Esophagus squamous epithelium (tissue), 5 donors: ENCODE measurements at places on chromosomes 6 and 20.

DNA sequence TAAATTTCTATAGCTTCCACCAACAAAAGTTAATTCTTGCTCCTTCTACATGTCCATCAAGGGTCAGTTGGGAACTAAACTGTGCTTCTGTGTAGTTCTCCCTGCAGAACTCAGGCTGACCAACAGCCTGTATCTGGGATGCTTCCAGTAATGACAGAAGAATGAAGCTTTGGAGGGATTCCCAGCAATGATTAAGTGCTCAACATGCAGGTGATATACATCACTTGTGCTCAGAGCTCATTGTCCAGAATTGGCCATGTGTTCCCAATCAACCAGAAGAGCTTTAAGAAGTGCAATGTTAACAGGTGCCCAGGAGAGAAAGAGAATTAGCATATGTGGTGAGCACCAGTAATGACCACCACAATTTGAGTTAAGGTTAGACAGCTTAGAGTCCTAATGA, 37.4 kb upstream of the SNRPB2 start:
- no peak for DNase-seq

DNA sequence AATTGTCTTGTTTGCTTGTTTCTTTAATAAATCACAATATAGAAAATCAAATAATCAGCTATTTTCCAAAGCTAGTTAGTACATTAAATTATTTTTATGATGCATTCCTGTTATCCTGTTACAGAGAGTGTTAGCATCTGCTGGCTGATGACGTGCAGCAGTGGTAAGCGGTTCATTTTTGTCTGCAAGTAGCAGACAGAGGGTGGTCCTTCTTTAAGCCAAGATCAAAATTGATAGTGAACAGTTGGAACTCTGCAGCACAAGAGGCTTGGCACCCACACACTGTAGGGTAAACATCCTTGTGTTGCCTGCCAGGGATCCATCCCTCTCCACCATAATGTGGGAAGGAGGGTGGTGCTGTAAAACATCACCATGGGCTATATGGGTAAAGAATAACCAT, 158.3 kb downstream of the FRK start:
- DNase-seq = no peak

- no peak for DNase-seq
These were observed 125.3 kb upstream of the PLCB4 start for GRCh38 chr20:8943631-8944030.

- DNase-seq = no peak
These were observed 80.2 kb downstream of the MAP7 start for GRCh38 chr6:136470044-136470443.

GRCh38 chr20:2279253-2279779, 16.5 kb upstream of the TGM3 start:
- DNase-seq = no peak

DNA sequence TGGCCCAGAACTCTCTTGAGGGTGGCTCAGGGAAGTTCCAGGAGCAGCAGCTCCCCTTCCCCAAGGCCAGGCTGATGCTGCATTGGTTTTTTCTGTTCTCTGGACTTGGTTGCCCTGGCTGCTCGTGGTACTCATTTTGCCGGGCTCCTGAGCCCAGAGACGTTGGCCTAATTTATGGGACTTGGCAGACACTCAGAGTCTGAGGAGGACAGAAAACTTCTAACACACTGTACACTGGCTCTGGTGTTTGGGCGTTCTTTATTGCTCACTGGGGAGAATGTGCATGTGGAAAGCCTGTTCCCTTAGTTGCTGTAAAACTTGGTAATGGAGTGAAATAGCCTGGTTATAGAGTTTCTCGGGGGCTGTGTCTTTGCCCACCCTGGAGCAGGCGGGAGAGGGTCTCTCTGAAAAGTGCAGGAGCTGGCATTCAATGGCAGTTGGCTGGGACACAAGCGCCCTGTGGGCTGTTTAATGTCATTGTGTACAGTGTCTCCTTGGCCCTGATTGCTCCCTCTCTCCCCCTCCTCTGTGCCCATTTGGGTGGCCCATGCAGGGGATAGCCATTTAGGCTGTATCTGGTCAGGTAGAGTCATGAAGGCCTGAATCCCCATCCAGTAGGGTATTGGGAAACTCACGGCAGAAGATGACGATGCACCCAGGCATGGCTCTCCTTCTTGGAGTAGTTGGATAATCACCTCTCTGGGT, 109.3 kb downstream of the CDC5L start:
- DNase-seq = no peak

DNA sequence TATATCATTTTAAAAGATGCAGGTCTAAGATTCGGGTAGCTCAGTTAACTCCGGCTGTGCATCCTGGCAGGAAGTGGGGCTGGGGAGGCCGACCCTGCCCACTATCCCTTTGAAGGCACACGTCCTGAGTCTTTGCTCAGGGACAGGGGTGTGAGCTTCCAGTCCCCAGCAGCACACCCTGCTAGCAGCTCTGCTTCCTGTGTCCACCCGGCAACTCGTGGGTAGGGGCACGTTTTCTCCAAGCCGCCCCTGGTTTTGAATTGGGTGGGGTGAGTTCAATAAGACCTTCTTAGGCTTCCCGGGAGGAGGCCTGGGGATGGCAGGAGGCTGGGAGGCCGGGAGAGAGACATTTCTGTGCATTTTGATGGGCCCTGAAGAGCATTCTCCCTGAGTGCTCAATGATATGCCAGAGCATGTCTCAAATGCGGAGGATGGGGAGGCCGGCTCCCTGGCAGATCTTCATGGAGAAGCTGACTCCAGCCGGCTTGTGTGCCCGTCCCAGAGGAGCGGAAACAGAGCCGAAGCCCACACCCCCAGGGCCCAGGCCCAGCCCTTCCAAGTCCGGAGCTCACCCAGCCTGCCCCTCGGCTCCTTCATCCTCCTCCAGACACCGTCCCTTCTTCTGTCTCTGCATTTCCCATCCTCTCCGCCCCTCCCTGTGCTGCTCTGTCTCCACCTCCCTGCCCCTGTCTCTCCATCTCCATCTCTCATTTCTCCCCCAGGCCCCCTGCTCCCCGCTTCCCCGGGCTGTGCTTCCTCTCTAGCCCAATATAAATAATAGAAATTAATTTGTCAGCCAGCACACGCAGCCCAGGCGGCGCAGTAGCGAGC, 36.3 kb upstream of the ZFAND3 start:
- no peak for DNase-seq

DNA sequence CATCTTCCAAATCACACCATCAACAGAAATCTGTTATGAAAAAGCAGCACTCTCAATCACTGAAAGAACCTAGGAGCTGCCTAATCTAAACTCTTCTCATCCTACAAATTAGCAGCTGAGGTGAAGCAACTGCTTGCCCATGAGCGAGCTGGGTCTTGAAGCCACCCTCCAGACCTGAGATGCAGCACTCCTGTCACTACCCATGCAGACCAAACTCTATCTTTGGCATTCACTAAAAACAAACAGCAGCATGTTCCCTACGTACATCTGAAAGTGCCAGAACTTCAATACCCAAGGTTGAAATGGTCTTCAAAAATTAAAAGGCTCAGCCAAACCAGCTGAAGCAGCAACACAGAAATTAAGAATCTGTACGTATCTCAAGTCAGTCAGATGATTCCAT, 14.3 kb downstream of the ADNP start:
- DNase-seq = no peak

- no peak for DNase-seq
These were observed 356.2 kb downstream of the GJA1 start for GRCh38 chr6:121791396-121792315.

DNA sequence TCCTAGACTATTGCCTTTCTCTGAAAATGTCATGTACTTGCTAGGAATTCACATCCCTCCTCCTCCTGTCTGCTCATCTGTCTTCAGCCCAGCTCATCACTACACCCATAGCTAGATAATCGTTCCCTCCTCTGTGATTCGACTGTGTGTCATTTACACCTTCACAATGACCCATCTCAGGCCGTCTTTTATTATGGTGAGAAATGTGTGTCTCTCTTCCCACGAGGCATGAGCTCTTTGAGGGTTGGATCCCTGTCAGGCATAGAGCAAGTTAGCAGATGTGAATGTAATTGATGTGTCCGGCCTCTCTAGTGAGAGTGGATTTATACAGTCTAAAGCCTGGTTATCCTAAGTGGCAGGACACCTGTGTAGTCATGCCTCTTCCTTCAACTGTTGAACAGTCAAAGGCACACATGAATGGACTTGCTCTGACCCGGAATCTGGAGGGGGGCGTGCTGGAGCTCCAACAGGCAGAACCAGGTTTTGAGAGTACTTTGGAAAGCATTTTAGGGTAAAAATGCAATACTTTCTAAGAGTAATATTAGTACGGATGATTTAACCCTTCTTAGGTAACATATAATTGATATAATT, 182.1 kb downstream of the UTRN start:
- DNase-seq = no peak

DNA sequence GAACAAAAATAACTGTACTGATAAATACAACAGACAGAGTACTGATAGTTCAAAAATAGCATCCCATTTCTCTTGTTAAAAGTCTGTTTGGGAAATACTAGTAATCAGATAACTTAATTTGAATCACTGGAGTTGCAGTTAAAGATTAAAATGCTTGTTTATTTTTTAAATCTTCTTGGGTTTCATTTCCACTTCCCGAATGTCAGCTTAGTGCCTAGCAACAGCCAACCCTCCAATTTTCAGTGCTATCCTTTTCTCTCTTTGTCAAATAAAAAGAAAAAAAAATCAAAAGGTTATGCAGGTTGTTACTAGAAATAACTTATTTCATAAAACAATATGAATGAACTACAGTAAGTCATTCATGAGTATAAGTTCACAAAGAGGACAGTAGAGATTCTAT, 257.7 kb upstream of the STXBP5 start:
- no peak for DNase-seq

- DNase-seq = peak; percentile 71
These were observed at the start of gene UBE2J1 for GRCh38 chr6:89352278-89353117. Gene UBE2J1, minus strand, starts transcription at chr6:89352722. Its CDS starts 153 bp downstream, at chr6:89352569.

DNA sequence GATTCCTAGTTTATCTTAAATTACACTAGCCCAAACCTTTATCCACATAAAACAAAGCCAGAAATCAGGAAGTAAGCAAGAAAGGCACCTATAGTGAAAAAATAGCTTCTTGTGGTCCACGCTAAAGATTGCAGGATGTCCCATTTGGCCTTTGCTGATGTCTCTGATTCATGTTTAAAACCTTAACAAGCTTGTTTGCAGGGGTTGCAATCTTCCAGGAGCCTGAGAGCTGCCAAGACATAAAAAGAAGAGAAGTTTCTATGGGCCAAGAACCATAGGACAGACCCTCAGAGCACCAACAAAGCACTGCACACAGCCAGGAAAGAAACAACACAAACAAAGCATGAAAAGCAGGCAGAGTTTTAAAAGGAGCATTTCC, 49.4 kb downstream of the ADAT2 start:
- no peak for DNase-seq

DNA sequence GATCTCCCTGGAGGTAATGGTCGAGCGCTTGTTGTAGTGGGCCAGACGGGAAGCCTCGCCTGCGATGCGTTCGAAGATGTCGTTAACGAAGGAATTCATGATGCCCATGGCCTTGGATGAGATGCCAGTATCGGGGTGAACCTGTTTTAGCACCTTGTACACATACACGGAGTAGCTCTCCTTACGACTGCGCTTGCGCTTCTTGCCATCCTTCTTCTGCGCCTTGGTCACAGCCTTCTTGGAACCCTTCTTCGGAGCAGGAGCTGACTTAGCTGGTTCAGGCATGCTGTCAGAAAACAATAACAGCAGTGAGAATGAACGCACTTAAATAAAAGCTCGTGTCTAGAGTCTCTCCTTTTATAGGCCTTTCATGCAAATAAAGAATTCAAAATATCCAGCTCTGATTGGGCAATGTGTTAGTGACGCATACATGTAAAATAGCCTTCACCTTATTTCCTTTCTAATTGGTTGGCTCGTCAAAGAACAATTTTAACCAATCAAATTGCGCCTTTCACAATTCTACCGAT, 129.2 kb downstream of the HFE start:
- no peak for DNase-seq

DNA sequence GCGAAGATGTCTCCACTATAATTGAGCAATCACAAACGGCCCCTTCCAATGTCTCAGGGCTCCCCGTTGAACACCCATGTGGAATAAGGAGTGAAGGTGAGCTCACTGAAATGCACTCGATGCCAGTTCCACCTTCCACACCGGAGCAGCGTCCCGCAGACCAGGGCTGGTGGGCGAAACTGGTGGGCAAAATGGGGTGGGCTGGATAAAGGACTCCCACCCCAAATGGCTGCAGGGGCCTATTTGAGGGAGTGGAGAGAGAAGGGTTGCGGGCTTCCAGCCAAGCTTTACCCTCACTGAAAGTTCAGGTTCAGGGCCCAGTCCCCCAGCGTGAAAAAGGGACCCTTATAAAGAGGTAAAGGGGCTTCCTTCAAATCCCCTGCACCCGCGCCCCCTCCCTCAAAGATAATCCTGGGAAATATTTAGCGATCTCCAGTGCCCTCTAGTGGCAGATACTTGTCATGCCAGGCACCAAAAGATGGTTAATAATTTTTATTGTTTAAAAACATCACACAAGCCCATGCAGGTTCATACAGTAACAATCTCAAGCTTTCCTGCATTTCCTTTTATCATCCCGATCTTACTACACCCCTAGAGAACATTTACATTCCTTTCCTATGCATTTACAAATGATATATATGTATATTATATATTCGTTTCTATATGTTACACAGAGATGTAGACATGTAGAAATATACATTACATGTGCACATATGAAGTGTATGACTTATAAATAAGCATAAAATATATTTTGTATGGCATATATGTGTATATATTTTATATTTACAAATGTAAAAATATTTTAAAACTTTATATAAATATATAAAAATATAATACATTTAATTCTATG, 58.2 kb upstream of the NKX2-2 start:
- DNase-seq = no peak

- no peak for DNase-seq
These were observed 19.2 kb downstream of the AAR2 start for GRCh38 chr20:36255445-36255844.

GRCh38 chr20:33526769-33527168, 36.9 kb downstream of the CBFA2T2 start:
- no peak for DNase-seq

- DNase-seq = no peak
These were observed at the start of gene AVP for GRCh38 chr20:3084283-3084985. Gene AVP, minus strand, starts transcription at chr20:3084724. Its CDS starts 50 bp downstream, at chr20:3084674.

DNA sequence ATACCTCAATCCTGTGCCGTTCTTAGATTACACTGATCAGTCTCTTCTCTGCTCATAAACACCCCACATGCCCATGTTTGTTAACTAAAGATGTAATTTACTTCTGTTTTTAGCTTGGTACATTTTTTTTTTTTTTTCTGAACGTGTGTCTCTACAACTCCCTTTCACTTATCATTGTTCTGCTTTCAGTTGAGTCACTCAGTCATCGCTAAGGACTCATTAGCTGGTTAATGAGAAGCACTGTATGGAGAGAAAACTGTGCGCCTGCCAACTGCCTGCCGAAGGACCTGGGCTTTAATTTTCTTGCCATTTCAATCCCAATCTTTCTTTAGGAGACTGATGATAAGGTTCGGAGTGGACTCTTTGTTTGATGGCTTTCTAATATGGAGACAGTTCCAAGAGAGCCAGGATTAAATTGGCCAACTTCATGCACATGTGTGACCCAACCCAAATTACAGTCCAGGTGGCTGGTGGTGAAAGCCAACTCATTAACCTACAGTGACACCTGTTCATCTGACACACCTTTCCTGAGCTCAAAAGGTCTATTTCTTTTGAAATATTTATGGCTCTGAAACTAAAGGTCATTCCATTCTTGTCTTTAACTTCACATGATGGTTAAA, 334.1 kb downstream of the BCKDHB start:
- no peak for DNase-seq

GRCh38 chr20:32455901-32456701, 98.0 kb downstream of the ASXL1 start:
- no peak for DNase-seq

GRCh38 chr20:17735206-17735804, 35.5 kb downstream of the BANF2 start:
- DNase-seq = no peak

- DNase-seq = no peak
These were observed 75.5 kb downstream of the PTPN1 start for GRCh38 chr20:50585678-50586077.
